ENCODE measurements at places on chromosomes 6 and 20.

DNA sequence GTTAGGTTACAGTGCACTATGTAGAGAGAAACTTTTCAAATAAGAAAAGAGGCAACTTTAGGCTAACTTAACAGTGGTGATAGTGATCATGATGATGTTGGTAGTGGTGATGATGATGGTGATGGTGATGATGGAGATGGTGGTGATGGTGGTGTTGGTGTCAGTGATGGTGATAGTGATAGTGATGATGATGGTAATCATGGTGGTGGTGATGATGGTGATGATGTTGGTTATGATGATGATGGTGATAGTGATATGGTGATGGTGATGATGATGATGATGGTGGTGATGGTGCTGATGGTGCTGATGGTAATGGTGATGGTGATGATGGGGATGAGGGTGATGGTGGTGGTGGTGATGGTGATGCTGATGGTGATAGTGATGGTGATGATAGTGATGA lies 107.4 kb downstream of the DLL1 start:
- no peak for DNase-seq

DNA sequence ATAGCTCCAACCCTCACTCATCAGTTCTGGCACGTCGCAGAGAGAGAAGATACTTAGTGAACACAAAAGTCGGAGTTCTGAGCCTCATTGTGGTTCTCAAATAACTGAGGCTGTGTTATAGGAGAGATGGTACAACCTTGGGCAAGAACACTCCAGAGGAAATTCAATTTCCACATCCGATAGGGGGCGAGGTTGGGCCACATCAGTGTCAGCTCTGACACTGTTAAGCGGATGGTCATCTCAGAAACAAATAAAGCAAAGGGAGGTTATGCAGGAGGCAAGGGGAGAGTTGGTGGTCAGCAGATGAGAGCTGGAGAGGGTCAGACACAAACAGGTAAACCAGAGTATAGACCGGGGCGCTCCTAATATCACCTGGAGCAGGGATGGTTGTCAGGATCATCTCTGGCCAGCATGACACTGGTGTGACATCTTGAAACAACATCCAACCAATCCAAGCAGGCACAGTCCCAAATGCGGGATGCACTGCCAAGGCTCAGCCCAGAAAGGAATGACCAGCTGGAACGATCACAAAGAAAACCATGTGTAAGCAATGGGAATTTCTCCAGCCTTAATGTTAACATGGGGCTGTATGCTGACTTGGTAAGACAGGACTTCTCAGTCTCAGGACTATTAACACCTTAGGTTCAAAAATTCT lies 331.8 kb downstream of the HACE1 start:
- DNase-seq: no peak

- no peak for DNase-seq
Measured at GRCh38 chr6:51855310-51856082, 231.9 kb downstream of the PKHD1 start.

DNA sequence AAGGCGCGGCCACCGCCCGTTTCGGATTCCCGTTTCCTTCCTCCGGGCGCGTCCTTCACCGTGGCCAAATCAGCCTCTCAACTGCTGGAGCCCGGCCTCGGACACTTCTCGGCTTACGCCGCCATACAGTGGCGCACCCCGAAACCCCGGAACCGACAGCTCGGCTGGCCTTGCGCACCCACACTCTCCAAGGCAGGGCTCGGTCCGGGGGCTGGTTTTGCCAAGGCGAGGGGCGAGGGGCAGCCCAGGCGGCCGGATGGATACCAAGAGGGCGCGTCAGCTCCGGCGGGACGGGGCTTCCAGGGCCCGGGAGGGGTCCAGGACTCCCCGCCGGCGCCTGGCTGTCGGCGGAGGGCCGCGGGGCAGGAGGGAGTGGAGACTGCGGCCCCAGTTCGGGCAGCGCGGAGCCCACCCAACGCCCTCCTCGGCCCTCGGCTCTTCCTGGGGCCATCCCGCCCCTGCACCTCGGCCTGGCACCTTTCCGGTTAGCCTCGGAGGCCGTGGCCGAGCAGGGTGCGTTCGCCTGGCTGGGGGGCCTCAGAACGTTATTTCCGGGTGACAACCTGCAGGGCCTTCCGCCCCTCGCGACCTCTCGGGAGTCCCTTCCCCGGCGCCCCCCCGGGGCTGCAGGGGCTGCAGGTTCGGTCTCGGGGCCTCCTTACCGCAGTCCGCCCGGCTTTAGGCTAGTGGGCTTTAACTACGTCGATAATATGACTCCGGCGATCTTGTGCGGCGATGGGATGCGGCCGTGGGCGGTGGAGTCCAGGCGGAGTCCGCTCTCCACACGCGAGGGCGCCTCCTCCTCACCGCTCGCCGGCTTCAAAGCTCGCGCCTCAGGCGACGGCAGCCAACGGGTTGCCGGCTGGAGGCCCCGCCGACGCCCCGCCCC lies 697 bp upstream of the CEP43 start:
- DNase-seq: no peak

- DNase-seq: no peak
Measured at GRCh38 chr6:20572940-20573339, 38.7 kb downstream of the CDKAL1 start.

DNA sequence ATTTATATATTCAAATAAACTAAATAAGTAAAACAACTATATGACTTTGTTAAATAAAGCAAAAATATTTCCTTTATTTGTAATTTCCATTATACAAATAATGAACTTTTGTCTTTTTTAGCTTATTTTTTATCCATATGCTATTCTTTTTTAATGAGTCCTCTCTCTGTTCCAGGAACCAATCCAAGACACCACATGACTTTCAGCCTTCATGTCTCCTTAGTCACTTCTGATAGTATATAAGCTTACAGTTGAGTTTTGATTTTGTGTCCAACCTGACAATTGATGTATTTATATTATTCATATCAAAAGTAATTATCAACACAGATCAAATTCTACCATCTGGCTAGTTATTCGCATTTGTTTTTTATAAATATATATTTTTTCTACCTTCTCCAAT lies 582.3 kb upstream of the GJE1 start:
- DNase-seq: no peak

- DNase-seq: no peak
Measured at GRCh38 chr6:87465051-87465450, 7.7 kb upstream of the SLC35A1 start.

DNA sequence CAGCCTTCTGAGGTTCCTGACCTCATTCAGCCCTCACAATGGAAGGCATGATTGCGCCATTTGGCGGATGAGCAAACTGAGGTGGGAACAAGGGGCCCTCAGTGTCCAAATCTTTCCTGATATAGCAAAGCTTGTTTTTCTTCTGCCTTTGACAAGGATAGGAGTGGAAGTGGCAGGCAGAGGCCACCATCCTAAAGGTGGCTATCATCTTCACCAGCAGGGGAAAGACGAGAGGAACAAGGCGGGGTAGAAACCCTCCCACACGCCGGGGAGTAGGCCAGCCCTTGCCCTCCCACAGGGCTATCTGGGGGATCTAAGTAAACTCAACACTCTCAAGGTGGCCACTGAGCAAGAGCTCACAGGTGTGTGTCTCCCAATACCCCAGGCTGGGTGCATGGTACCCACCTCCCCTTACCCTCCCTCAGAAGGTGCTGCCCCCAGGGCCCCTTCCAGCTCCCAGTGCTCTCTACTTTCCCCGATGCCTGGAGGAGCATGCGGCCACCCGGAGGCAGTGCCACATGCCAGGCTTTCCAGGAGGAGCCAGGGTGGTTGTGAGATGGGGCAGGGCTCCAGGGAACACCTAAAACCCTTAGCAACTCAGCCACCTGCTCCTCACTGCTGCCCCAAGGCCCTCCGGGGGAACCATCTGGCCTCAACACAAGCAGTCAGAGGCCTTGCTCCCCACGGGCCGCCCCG lies 11.2 kb downstream of the SPDEF start:
- no peak for DNase-seq

DNA sequence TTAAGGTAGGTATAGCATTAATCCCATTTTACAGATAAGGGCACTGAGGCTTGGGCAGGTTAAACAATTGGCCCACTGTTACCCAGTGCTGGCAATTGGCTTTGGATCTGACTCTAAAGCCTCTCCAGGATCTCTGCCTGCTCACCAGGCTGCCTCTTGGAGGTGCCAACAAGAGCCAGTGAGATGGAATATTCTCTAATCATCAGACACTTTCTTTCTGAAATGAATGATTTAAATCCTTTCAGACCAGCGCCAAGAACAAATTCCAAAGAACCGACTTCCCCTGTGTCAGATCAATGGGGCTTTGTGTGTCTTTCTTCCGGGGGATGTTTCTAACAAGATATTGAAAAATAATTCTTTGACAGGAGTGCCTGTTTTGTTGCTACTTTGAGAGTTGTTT lies 23.6 kb downstream of the CYP39A1 start:
- DNase-seq: no peak

DNA sequence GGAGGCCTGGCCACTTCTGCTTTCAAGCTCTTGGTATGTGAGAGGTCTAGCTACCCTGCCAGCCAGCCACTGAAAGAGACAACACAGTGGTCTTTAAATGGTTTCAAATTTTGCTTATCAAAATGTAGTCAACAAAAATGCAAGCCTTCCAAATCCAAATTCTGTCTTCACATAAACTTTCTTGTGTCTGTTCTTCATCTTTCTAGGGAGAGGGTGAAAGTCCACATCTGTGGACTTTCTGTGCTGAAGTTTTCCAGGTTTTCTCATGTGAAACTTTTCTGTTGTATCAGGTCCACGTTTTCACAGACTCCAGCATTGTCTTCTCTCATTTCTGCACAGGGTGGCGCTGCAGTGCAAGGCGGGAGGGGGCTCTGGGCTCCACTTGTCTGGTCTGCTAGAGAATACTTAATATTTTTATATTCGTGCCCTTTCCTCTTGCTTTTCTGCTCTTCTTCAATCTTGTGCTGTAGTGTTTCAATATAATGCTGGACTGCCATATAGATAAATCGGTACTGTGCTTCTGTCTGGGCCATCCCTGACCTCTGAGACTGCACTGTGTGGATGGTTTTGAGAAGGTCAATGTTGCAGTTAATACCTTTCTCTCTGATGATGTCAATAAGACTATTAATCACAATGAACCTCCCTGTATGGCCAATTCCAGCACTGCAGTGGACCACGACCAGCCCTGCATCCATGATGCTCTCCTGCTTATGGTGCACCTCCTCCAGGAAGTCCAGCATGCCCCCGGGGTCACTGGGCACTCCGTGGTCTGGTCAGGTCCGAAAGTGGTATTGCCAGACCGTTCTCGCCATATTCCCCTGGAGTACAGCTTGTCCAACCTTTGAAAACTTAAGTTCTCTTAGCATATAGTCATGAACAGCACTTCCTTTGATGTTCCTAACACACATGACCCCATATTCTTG lies 161.6 kb upstream of the TNFAIP3 start:
- no peak for DNase-seq

GRCh38 chr6:46925563-46926253 lies 4.0 kb upstream of the ADGRF5 start:
- no peak for DNase-seq

DNA sequence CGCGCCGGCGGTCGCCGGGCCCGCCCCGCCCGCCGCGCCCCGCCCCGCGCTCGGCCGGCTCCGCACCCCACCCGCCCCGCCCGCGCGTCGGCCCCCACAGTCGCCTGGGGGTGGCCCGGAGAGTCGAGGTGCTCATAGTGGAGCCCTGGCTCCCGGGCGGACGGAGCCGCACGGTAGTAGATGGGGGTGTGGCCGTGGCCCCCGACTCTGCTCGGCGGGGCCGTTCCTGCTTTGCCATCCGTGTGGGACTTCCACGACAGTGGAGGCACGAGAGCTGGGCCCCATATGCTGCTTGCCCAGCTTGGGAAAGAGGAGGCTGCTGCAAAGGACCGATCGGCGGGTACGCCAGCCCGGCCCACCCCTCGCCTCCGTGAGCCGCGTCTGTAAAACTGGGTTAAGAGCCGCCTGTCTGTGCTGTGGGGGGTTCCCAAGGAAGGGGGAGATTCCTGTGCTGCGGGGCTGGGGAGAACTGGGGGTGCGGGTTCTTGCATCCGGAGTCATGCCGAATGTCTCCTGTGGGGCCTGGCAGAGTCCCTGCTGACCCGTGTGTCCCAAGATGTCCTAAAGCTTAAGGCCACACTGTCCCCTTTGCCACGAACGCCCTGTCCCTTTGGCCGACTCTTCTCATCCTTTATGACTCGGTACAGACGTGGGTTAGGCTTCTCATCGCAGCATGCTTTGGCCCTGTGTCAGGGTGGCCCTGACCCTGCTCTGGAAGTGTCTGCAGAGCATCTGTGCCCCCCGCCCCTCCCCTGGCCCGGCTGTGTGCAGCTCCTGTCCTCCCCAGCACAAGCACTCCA lies at the start of gene OPRL1:
TSS of gene OPRL1 (plus strand) at position 70 of the 800 bp plus-strand sequence. CDS start 12,639 bp downstream, outside the sequence.
- no peak for DNase-seq

GRCh38 chr6:37952027-37952426 lies 132.5 kb downstream of the ZFAND3 start:
- DNase-seq: no peak

GRCh38 chr6:125316621-125317020 lies 14.9 kb upstream of the HDDC2 start:
- peak; percentile 54 for DNase-seq

DNA sequence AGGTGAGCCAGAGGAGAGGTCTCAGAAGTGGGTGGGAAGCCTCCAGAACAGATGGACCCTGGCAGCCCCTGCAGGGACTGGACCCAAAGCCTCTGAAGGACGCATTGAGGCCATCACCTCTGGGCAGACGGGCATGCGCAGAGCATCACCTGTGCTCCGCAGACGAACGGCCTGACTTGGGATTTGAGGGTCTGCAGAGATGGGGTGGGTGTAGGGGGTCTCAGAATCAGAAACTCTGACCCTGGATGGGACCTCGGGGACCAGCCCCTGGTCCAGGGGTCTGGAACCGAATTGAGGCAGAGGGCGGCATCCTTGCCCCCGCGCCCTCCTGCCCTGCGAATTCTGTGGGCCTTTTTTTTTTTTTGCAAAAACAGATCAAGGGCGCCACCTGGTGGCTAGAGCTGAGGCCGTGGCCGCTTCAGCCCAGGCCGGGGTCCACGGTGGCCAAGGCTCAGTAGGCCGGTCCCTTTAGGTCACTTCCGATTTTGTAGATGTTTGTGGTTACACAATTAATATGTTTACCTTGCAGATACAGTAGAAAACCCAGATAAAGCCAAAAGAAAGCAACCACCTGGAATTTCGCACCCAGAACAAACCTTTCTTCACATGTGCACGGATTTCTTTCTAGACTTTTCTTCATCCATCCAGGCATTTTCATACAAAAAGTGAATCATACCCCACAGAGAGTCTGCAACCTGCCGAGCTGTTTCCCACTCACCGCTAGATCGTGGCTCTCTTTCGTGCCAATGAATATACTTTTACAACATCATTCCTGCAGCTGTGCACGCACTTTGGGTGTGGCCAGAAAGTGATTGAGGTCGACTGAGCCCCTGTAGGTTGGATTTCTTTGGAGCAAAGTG lies 25.9 kb downstream of the ZBP1 start:
- DNase-seq: peak; percentile 64

GRCh38 chr6:132515386-132515785 lies 2.5 kb upstream of the STX7 start:
- no peak for DNase-seq

GRCh38 chr6:21381331-21381963 lies 212.1 kb upstream of the SOX4 start:
- no peak for DNase-seq

- no peak for DNase-seq
Measured at GRCh38 chr6:139152892-139153271, 18.0 kb downstream of the HECA start.
